Activated CD8-positive, alpha-beta memory T cell treated with anti-CD3 and anti-CD28 coated beads, Interleukin-2, amount 50 U/mL, for 4 hours (primary cell): ENCODE measurements at places on chromosomes 6 and 20.

DNA sequence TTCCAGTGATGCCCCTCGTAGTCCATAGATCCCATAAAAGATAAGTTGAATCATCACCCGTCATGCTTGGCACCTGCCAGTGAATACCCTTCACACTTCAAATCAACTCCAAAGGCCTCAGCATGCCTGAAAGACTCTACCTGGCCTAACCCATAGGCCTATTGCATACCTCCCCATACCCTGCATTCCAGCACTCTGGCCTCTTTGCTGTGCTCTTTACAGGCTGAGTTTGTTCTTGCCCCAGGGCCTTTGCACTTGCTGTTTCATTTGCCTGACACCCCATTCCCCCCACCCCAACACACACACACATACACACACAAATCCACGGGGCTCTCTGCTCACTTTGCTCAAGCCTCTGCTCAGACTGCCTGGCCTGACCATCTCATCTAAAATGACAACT, 3.0 kb upstream of the GFOD1 start:
- no peak for DNase-seq

GRCh38 chr6:157615420-157615769, 207.7 kb upstream of the SNX9 start:
- no peak for DNase-seq

DNA sequence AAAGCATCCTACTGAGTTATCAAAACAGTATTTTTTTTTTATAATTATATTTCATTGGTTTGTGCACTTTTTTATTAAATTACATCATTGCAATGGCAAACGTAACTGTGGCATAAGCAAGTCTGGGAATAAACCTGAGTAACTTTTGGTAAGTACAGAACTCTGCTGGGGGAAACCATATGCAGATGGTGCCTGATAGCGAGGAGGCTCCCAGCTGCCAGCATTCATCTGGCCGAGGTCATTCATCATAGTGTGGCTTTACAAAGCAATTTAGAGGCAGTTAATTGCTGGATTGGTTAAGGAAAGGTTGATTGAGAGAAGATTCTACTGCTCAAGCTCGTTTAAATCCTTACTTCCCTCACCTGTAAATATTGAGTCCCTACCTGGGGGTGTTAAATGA, 52.6 kb downstream of the HECA start:
- no peak for DNase-seq

GRCh38 chr20:15630360-15630759, 942.9 kb downstream of the KIF16B start:
- DNase-seq: no peak

GRCh38 chr20:9417665-9418064, 96.7 kb upstream of the LAMP5 start:
- no peak for DNase-seq

GRCh38 chr6:155036907-155037306, 41.8 kb downstream of the TIAM2 start:
- DNase-seq: no peak

DNA sequence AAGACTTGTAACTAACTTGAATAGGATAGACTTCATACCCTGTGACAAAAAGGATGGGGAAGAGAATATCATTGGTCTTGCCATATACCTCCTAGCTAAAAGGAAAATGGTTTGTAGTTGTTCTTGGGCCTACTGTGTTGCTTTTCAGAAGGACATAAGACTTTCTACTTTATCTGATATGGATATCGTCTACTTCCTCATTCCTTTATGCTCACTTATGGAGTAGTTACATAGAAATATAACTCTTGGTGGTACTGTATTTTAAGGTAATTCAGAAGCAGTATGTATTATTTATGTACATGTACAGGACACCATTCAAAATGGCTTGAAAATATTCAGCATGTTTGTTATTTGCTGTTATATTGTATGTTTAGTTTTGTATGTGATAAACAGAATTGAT, 8.0 kb downstream of the FAM217B start:
- no peak for DNase-seq

DNA sequence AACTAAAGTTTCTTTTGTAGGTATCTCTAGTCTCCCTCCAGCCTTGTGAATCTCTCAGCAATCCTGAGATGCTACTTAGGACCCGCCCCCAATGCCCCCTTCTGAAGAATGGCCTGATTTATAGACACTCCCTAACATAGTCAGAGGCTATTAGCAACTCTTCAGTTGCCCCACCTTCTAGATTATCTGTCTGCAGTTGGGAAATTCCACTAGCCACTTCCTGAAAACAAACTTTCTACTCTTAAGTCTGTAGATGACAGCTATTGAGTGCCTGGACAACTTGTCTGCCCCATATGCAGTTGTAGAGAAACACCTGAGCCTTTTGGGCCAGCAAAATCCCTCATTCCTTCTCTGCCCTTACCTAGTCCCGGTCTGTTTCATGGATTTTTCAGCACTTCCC, 188.2 kb upstream of the PREP start:
- DNase-seq: no peak

DNA sequence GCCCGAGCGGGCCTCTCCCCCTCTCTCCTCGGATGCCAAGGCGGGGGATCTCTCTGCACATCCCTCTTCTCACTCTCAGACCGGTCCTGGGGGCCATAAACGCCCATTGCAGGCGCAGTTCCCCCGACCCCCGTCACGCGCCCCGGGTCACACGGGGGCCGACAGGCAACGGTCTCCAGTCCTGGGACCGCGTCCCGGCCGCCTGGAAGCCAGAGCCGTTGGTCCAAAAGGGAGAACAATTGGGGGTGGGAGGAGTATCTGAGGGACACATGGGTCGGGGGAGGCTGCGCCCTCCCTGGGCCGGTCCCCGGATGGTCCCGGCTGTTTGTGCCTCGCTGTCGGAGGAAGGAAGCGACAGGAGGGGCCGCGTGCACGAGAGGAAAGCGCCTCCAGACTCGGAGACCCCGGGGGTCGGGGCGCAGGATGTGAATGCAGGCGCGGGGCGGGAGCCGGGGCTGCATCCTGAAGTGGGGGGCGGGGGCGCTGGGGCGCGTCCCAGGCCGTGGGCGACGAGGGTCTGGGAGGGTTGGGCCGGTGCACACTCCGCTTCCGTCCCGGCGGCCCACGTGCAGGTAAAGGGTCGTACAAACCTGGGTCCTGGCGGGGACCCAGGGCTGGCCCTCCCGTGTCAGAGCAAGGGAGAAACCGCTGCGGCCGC, 903 bp downstream of the SLC4A11 start:
- DNase-seq: no peak

DNA sequence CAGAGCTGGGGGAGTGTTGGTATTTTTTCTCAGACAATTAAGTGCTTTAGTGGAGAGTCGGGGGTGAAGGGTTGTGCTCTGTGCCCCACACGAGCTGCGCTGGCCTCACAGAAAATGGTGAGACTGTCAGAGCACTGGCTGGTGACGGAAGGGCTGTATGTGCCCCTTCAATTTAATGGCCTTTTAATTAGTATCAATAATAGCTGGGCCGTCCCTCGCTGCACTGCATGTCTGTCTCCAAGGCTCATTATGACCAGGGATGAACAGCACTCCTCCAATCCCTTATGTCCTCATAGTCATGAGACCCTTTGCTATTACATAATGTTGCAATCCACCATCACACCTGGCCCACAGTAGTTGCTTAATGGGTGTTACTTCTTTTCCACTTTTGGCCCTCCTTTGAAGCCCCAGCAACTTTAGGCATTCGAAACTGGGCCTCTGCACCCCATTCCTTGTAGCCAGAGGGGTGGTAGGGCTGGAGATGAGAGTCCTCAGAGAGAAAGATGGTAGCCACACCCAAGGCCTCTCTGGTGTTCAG, 9.5 kb upstream of the RALY start:
- DNase-seq: no peak

DNA sequence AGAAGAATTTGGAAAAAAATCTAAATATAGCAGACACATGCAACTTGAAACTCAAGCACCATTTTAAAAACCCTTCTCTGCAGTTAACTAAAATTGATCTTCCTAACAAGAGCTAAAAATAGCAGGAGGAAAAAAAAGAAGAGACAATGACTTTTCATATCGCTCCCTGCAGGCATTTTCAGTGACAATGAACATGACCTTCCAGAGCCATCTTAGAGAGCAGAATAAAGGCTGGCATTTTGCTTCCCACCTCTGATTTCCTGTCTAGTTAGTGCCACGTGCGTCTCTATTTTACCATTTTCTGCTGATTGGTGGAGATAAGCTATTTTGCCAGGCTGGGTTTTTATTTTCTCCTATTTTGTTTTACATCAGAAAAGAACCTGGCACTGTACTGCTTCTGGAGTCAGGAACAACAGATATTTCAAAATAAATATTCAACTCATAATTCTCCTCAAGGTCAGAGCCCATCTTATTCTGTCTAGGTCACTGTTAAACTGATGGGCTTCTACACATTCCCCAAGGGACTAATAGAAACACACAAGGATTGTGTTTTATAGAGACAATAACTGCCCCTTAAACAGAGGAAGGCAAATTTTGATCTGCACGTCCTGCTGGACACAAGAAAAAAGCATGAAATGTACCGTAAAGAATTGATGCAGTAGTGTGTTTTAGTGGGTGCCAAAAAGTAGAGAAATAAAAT, 70.2 kb upstream of the ENPP5 start:
- no peak for DNase-seq

GRCh38 chr6:89008001-89008814, 44.8 kb upstream of the RNGTT start:
- DNase-seq: no peak

GRCh38 chr6:111823831-111824607, 49.2 kb downstream of the FYN start:
- DNase-seq: peak; percentile 41

GRCh38 chr6:149324428-149324827, 6.9 kb downstream of the TAB2 start:
- DNase-seq: no peak

GRCh38 chr6:82246370-82246769, 1.2 kb downstream of the IBTK start:
- DNase-seq: no peak

- no peak for DNase-seq
These were observed 79.3 kb upstream of the PMEPA1 start for GRCh38 chr20:57788936-57789613.

- DNase-seq: no peak
These were observed 92.7 kb downstream of the SASH1 start for GRCh38 chr6:148435386-148435785.

- no peak for DNase-seq
These were observed 10.4 kb upstream of the ACAT2 start for GRCh38 chr6:159751448-159751847.

DNA sequence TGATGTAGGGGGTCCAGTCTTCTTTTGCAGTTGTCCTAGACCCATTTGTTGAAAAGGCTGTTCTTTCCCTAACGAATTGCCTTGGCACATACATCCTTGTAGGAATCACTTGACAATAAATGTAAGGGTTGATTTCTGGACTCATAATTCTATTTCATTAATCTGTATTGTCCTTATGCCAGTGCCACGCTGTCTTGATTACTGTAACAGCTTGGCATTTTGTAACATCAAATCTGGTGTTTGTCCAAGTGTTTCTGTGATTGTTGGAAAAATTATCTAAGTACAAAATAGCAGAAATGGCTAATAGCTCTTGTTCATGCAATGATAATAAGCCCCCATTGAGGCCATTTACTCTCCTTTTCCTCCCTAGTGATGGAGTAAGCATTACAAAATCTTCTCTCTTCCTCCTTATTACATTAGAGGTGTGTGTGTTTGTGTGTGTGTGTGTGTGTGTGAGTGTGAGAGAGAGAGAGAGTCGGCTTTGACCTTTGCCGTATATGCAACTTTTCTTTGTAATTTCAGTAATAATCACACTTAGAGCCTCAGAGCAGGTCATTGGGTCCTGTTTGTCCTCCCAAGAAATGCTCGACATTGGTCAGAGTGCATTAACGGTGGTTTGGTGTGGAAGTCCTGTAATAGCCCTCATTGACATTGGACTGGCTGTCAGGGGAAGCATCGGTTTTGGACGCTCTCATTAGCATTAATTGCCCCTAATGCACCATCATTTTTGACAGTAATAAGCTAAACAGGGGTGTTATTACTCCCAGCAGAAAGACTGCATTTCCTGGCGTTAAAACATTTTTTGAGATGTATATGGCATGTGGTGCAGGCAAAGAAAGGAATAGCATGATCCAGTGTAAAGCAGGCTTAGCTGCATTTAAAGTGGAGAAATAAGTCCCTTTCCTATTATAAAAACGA, 40.7 kb upstream of the MROH8 start:
- DNase-seq: no peak

GRCh38 chr6:10431423-10432164, 16.7 kb upstream of the TFAP2A start:
- no peak for DNase-seq

DNA sequence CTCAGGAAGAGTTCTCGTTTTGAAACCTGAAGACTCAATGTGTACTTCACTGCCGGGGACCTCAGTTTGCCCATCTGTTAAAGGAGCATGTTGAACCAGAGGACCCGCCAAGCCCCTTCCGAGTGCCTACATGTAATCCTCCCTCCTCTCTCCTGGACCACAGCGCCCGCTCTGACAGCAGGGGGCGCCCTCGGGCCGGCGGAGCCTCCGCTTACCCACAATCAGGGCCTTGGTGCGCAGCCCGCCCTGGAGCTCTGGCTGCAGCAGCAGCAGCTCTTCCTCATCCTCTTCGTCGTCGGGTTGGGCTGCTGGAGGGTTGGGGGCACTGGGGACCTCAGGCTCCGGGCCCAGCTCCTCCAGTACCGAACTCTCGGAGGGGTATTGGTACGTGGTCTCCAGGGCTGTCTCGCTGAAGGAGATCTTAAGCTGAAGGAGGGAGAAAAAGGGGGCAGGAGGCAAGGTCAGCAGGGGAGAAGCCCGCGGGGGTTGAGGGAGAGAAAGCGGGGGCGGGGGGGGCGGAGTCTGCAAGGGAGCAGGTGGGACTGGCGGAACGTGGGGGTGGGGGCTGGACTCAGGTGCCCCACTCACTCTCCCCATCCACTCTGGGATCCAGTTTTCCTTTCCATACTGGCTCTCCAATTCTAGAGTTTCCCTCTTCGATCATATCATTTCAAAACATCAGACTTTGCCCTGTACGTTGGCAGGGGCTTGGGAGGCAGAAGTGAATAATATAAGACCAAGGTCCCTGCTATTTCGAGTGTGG, 6.3 kb upstream of the DHX16 start:
- peak; percentile 95 for DNase-seq

GRCh38 chr6:151807513-151808370, at the start of gene ESR1:
TSS of gene ESR1 (plus strand) at chr6:151807682. CDS start at chr6:151807913, 231 bp downstream.
- DNase-seq: no peak

- DNase-seq: no peak
These were observed 44.5 kb downstream of the SULF2 start for GRCh38 chr20:47740862-47741184.

DNA sequence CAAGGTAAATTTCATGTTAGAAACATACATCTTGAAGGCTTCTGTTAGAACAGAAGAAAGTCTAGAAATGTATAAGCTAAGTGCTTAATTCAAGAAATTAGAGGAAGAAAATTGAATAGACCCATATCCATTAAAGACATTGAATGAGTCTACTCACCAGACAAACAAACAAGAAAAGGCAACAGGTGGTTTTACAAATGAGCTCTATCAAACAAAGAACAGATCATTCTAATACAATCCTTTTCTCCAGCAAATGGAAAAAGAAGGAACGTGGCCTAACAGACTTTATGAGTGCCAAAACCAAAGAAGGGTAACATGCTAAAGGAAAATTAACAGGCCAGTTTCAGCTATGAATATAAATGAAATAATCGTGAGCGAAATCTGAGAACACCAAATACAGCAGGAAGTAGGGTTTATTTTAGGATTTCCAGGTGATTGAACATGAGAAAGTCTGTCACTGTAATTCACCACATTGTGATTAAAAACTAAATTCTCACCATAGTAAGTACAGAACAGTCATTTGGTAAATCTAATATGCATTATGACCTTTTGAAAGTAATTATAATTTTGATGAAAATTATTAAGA, 22.6 kb downstream of the MTHFD1L start:
- DNase-seq: no peak

- no peak for DNase-seq
These were observed 20.5 kb downstream of the RNF114 start for GRCh38 chr20:49956689-49957088.

- DNase-seq: peak; percentile 83
These were observed 7.1 kb upstream of the CAPN11 start for GRCh38 chr6:44151348-44152108.
